ENCODE measurements at places on chromosomes 12 and 14.

- no peak for DNase-seq
Observed at GRCh38 chr14:96627386-96627785, 125.2 kb downstream of the PAPOLA start.

- DNase-seq = no peak
Observed at GRCh38 chr14:31241450-31242114, 34.0 kb upstream of the HECTD1 start.

GRCh38 chr12:109831929-109832328 lies 1.3 kb downstream of the TRPV4 start:
- DNase-seq = no peak

GRCh38 chr12:1808036-1808797 lies 12.1 kb upstream of the LRTM2 start:
- no peak for DNase-seq

DNA sequence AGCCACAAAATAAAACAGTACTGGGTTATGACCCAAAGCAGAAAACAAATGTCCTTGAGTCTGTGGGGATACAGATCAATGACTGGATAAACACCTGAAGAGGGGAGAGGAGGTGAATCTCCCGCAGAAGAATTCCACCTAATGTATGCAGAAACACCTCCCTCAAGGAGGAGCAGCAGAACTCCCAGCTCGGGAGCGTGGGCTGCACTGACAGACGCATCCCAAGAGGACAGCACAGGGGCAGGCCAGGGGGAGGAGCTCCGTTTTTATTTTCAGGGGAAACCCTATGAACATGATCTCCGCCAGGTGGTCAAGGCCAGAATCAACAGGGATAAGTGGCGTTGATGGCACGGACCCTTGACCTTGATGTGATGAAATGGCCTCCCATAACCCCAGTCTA lies 41.8 kb upstream of the PPP2R5C start:
- DNase-seq = no peak

DNA sequence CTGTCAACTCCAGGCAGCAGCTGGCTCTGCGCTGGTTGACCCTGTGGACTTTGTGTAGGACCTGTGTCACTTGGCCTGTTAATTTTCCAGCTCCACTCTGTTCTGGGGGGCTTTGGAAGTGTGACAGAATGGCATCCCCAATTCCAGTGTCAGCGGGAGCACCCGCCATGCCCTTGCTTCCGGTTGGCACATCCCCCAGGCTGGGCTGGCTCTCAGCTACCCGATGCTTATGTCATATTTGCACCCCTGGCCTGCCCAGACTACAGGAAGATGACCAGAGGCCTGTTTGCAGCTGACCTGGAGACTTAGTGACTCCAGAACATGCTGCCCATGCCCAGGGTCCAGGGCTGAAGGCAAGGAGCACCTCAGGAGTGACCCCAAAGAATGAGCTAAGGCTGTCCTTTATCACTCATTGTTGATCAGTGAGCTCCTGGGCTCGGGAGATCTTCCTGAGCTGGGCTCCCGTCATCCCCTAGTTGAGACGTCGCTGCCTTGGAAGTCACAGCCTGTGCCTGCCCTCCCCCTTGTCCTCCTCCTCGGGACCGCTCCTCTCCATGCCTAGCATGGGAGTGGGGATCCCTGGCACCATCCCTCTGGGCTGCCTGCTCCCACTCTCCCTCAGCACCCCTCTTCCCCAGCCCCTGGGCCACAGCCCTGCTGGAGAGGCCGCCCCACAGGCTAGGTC lies 163.4 kb upstream of the RTL1 start:
- no peak for DNase-seq

DNA sequence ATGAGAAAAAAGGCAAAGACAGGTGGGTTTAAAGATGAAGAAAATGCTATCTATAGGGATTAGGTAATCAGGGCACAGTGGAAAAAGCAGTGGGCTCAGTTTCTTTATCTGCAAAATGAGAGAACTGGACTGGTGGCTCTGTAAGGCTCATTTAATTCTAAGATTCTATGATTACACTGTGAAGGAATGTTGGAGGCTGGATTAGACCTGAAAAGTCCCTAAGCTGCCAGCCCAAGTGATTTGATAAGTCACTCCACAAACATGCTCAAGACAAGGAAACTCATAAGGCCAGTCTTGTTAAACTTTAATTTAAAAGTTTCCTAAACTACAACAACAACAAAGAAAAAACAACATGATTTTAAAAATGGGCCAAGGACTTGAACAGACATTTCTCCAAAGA lies 75.1 kb downstream of the DCAF5 start:
- DNase-seq = peak; percentile 87

DNA sequence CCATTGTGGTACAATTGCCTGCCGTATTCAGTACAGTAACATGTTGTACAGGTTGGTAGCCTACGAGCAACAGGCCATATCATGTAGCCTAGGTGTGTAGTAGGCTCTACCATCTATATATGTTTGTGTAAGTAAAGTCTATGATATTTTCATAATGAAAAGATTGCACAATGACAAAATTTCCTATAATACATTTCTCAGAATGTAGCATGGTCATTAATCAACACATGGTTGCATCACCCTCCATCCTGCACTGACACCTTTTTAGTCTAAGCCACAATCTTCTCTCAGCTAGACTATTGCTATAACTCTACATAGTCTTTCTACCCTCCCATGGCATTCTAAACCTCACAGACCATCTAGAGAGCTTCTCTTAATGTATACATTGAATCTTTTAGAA lies 158.5 kb upstream of the HMGA2 start:
- no peak for DNase-seq

GRCh38 chr12:114368685-114369452 lies 37.1 kb downstream of the TBX5 start:
- DNase-seq = no peak

GRCh38 chr12:13834241-13834640 lies 147.2 kb downstream of the GRIN2B start:
- DNase-seq = no peak

DNA sequence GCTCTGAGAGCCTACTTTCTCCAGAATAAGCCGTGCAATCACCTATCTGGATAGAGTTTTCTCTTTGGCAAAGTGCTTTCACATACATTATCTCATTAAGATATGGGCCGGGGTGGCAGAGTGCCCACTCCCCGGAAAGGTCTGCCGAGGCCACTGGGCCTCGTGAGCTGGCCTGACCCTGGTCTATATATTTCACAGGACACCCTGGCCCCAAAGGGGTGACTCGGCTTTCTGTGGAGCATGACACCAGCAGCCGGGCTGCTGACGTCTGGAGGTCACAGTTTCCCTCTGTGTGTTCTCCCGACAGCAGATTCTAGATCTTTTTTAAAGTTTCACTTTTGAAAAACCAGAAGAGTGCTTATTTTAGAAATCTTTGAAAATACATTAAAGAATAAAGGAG lies 27.9 kb upstream of the ATP2A2 start:
- DNase-seq = no peak

DNA sequence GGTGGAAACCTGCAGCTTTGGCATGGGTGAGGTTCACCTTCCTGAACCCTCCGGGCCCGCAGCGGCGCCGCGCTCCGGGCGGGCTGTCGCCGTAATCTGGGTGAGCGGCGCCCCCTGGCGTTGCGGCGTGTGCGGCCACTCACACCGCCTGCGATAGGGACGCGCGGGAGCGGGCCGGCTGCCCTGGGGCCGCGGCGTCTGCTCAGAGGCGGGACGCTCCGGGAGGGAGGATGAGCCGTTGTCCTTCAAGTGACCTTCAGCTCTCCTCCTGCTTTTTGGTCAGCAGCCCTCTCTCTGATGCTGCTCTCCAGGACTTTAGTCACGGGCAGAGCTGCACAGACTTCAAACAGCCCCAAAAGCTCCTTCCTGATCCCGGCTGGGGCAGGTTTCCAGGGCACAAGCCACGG lies 211.7 kb upstream of the FKBP4 start:
- peak; percentile 45 for DNase-seq

DNA sequence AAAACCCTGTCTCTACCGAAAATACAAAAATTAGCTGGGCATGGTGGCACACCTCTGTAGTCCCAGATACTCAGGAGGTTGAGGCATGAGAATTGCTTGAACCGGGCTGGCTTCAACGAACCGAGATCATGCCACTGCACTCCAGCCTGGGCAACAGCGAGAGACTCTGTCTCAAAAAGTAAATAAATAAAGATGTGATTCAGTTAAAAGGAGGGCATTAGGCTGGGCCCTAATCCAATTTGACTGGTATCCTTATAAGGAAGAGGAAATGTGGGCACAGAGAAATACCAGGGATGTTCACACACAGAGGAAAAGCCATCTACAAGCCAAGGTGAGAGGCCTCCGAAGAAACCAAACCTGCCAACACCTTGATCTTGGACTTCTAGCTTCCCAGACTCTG lies 10.1 kb upstream of the DCAF4 start:
- no peak for DNase-seq

DNA sequence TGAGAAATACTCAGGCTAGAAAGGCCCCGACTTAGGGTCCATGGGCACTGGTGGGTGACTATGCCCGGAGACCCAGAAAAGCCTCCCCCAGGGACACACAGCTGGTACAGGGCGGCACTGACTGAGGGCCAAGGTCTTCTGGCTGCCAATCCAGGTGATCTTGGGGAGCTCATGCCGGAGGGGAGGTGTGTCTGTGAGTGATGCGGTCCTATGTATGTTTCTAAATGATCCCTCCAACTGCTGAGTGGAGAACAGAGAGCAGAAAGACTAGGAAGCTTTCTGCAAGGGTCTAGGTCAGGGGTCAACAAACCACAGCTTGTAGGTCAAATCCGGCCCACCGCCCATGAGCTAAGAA lies 391 bp downstream of the SERPINA4 start:
- no peak for DNase-seq

- DNase-seq = no peak
Observed at GRCh38 chr12:32265951-32266350, 133.4 kb upstream of the FGD4 start.

DNA sequence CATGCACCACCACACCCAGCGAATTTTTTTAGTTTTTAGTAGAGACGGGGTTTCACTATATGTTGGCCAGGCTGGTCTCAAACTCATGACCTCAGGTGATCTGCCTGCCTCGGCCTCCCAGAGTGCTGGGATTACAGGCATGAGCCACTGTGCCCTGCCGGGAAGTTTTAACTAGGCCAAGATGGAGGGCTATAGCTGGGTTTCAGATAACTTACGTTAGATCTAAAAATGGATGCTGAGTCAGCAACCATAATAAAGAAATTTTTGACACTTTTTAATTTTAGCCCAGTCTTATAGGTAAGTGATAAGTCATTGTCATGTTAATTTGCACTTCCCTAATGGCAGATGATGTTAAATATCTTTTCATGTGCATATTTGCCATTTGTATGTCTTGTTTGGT lies 14.4 kb downstream of the ZDHHC17 start:
- no peak for DNase-seq

DNA sequence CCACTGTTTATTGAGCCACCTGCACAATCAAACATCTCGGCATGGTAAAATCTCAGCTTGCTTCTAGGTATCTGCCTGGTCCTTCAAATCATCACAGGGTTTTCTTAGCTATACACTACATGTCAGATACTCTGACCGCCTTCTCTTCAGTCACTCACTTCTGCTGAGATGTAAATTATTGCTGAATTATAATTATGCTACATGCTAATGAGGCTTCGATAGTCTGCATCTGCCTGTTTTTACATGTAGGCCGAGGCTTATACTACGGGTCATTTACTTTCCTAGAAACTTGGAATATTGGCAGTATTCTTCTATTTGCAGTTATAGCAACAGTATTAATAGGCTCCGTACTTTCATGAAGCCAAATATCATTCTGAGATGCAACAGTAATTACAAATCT lies 77.6 kb downstream of the SINHCAF start:
- DNase-seq = no peak

- no peak for DNase-seq
Observed at GRCh38 chr14:62308316-62308715, 546.1 kb downstream of the SNAPC1 start.

DNA sequence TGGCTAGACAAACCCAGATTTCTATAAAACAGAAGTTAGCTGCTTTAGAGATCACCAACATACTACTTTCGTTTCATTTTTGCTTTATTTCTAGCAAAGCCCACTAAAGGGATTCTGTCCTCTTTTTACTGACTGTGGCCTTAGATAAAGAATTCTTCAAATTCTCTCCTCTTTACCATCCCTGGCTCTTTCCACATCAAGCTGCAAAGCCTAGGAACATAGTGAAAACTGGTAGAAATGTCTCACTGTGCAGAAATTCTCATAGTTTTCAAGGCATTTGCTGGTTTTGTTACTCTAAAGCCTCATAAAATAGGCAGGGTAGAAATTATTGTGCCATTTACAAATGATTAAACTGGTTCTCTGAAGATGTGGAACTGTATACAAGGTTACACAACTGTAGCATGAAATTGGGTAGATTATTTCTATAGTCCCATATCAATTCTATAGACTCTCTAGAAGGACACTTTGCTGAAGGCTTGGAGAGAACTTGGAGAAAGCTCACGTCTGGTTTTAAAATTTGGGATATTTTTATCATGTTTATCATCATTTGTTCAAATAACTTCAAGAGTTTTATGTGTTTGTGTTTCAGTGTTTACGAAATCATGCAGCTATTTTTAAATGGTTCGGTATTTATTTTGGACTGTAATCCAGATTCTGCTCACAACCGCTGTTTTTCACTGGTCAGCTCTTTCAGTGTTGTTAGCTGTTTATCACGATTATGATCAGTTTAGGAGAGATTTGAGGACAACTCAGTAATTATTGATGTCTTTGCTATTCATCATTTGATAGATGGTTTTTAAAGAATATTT lies 36.7 kb upstream of the CSRP2 start:
- peak; percentile 21 for DNase-seq

GRCh38 chr12:132196038-132196872 lies 52.0 kb downstream of the NOC4L start:
- peak; percentile 3 for DNase-seq

GRCh38 chr12:51531978-51532497 lies 59.0 kb upstream of the SCN8A start:
- peak; percentile 77 for DNase-seq

GRCh38 chr12:75933101-75933500 lies 98.5 kb downstream of the PHLDA1 start:
- DNase-seq = peak; percentile 81

GRCh38 chr12:1373901-1374735 lies 220.3 kb downstream of the FBXL14 start:
- DNase-seq = peak; percentile 92

DNA sequence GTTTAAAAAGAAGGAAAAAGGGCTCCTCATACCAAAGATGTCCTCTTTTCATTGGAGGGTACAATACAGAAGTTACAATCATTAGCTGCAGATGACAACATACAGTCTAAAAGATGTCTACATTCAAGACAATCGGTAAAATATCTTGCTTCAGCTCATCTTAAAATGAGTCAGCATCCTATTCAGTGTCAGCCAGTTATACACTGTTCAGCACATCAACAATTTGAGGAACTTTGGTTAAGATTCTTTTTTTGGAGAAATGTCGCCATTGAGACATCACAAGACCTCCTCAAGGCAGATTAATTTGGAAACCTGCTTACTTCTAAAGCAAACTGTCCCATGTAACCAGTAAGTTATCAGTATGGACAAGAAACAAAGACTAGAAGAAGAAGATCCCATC lies 100.7 kb upstream of the SLC38A4 start:
- no peak for DNase-seq

GRCh38 chr12:56867216-56867615 lies 67.0 kb downstream of the SDR9C7 start:
- DNase-seq = no peak

- DNase-seq = no peak
Observed at GRCh38 chr14:63642656-63643382, 1.1 kb upstream of the WDR89 start.

Measured in fibroblast of skin of abdomen (primary cell).